Stimulated activated CD8-positive, alpha-beta memory T cell treated with anti-CD3 and anti-CD28 coated beads, Interleukin-7, amount 100 ng/mL, for 1 hour (primary cell): ENCODE measurements at places on chromosomes 6 and 20.

DNA sequence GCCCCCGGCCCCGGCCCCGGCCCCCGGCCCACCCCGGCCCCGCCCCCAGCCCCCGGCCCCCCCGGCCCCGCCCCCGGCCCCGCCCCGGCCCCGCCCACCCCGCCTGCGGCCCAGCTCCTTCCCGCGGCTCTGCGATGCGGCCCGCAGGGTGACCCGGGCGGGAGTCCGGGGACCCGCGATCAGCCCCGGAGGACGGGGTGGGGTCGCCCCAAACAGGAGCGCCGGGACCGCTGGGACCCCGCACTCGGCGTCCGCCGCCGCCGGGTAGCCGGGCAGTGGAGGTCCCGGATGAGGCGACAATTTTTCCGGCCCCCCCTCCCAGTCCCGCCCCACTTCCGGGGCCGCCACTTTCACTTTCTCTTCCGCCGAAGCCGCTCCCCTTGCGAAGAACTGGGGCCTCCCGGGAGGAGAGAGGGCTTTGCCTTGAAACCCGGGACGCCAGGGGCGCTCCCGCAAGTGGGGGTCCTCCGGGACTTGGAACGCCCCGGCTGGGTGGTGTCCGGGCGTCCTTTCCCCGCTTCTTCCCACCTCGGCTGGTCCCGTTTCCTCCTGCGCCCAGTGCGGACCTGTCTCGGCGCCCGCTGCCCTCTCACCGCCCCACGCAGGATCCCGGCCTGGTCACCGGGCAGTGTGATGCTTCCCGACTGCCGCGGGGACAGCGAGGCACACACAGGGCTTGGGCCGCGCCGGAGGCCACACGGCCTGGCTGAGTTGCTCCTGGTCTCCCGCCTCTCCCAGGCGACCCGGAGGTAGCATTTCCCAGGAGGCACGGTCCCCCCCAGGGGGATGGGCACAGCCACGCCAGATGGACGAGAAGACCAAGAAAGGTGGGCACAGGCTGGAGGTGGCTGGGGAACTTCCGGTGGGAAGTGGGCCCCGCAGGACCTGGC, at the start of gene RBCK1:
Gene RBCK1, plus strand, starts transcription at position 347 of the 890 bp plus-strand sequence. Its CDS starts 459 bp downstream, at position 806.
- peak; percentile 81 for DNase-seq

- no peak for DNase-seq
Observed at GRCh38 chr20:32451682-32452461, 93.7 kb downstream of the ASXL1 start.

- DNase-seq, result no peak
Observed at GRCh38 chr6:39367700-39368099, 45.2 kb upstream of the KCNK16 start.

DNA sequence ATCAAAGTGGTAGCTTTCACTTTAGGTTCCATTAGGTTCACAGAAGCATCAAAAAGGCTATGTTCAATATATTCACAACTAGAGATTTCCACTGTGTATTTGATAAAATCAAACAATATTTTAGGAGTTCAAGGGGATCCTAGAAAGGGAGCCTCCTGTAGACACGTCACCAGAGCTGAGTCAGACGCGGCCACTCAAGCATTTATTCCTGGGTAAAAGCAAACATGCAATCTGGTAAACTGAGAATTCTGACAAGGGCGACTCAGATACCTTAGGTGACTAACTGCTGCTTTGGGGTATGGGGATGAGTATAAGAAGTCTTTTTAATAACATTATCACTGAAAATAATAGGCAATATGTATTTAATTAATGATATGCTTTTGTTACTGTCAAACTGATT, 118.7 kb upstream of the HMGN3 start:
- DNase-seq, result no peak

DNA sequence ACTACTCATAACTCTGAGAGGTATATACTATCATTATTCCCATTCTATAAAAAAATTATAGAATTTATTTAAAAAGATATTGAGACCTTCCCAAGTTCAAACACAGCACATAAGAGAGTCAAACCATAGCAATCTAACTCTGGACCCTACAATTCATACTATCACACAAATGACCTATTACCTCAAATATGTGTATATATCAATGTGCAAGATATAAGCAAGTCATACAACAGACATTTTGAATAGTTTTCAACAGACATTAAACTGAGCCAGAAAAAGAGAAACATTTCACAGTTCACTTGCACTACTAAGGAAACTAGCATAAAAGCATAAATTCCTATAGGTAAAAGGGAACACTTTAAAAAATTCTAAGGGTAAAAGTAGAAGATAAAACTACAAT, 11.7 kb downstream of the PHIP start:
- DNase-seq, result no peak

GRCh38 chr20:41014561-41015088, 14.0 kb upstream of the TOP1 start:
- DNase-seq, result no peak
